ENCODE measurements at places on chromosomes 2 and 18.

- DNase-seq: no peak
Observed at GRCh38 chr2:188443207-188443606, 151.5 kb downstream of the GULP1 start.

DNA sequence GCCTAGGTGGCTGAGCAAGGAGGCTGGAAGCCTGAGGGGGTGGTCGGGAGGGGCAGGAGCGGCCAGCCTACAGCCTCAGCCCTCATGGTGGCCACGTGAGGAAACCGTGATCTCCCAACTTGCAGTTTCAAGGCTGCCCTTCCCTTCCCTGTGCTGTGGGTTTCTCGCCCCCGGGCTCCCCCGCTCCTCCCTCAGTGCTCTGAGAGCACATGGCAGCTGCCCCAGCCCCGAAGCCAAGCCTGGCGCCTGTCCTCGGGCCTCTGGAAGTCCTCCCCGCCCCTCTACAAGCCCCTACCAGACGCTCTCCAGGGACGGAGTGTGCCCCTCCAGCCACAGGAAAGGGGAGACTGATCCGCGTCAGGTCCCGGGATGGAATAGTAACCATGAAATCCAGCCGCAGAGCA lies 586 bp upstream of the ANKRD23 start:
- no peak for DNase-seq

DNA sequence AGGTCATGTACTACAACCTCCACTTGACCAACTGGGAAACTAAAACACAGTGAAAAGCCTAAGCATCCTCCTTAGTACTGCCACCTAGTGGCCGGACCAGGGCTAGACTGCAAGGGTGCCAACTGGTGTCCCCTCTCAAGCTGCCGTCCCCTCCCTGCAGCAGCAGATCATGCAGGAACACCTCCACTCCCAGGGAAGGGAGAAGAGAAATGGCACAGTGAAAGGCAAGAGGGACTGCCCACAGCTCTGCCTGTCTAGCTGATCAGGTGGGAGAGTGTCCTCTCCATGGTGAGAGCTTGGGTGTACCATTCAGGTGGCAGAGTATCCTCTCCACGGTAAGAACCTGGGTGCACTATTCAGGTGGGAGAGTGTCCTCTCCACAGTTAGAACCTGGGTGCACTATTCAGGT lies 78.1 kb downstream of the AAK1 start:
- DNase-seq: peak; percentile 57

DNA sequence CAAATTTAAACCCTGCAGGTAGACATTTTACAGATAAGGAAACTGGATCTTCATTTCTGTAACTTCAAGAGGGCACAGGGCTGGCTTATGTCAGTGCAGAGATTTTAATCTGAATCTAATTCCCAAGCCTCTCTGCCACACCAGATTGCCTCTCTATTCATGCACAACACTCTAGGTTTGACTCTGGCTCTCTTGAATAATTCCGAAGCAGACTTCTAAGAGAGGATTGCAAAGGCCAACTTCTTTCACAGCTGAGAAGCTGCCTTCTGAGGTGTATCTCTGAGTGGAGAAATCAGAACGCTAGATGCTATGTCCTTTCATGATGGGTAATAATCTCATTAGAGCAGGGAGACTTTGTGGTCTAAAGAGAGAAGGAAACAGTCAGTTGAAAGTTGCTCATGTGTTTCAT lies 20.1 kb upstream of the MGAT5 start:
- no peak for DNase-seq

- no peak for DNase-seq
Observed at GRCh38 chr2:163774862-163775261, 39.1 kb upstream of the FIGN start.

DNA sequence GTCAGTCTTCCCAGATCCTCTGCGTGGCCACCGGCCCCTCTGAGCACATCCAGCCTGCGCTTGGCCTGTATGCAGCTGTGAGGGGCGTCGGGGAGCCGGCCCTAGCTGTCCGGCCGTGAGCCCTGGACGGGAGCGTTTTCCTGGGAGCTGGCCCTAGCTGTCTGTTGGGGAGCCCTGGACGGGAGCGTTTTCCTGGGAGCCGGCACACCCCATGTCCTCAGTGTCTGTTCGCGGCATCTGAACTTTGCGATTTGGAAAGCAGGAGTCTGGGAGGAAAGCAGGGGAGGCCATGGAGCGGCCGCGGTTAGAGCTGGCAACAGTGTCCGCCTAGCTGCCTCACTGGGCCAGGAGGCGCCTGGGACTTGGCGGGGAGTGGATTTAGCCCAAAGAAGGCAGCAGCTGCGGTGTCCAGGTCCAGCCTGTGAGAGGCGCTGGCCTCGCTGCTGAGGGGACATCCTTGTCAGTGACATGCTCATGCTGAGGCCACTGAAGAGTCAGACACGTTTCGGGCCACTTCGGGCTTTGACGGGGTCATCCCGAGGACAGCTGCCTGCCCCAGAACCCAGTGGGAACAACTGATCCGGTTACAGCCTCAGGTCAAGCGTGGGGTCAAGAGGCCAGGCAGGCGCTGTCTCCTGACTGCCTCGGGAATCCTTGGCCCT lies 75.8 kb downstream of the KCNG2 start:
- no peak for DNase-seq

DNA sequence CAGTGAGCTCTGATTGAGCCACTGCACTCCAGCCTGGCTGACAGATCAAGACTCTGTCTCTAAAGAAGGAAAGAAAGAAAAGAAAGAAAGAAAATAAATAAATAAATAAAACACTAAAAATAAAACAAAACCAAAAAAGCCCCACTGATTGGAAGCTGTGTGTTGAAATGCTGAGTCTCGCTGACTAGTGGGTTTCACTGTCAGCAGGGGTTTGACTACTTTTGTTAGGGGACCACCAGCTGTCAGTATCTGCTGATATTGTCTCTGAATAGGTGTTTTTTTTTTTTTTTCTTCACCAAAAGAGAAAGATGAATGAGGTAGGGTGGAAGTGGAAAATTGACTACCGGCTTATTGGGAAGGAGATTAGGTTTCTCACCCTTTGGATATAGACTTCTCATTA lies 12.8 kb upstream of the ACTR2 start:
- no peak for DNase-seq

DNA sequence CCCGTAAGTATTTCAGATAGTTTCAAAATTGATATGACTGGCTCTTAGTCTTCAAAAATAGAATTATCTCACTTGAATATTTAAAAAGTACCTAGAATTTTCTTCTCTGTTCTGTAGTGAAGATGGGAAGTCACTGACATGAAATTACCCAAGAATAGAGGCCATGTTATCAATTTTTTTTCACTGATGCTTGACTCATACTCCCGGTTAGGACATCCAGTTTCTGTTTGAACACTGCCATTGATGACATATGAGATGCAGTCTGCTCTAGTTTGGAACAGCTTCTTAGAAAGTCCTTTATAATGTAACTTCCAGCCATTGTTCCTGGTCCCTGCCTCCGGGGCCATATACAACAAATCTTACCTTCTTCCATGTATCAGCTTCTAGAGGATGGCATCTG lies 26.0 kb downstream of the MAP3K20 start:
- DNase-seq: no peak

GRCh38 chr18:32968248-32968647 lies 195.4 kb upstream of the KLHL14 start:
- no peak for DNase-seq

GRCh38 chr18:12340945-12341660 lies 33.1 kb downstream of the TUBB6 start:
- no peak for DNase-seq

GRCh38 chr18:76687304-76687962 lies 134.9 kb upstream of the ZNF236 start:
- DNase-seq: no peak

GRCh38 chr2:66445925-66446871 lies 11.3 kb downstream of the MEIS1 start:
- DNase-seq: no peak

DNA sequence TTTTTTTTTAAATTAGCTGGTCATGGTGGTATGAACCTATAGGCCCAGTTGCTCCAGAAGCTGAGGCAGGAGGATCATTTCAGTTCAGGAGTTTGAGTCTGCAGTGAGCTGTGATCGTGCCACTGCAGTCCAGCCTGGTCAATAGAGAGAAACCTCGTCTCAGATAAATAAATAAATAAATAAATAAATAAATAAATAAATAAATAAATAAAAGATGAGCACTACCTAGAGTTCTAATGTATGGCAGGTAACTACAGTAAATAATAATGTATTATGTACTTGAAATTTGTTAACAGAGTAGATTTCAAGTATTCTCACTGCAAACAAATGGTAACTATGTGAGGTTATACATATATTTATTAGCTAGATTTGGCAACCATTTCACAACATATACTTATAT lies 697.9 kb upstream of the ID2 start:
- DNase-seq: no peak

GRCh38 chr2:23772684-23773083 lies 154.2 kb downstream of the ATAD2B start:
- no peak for DNase-seq

DNA sequence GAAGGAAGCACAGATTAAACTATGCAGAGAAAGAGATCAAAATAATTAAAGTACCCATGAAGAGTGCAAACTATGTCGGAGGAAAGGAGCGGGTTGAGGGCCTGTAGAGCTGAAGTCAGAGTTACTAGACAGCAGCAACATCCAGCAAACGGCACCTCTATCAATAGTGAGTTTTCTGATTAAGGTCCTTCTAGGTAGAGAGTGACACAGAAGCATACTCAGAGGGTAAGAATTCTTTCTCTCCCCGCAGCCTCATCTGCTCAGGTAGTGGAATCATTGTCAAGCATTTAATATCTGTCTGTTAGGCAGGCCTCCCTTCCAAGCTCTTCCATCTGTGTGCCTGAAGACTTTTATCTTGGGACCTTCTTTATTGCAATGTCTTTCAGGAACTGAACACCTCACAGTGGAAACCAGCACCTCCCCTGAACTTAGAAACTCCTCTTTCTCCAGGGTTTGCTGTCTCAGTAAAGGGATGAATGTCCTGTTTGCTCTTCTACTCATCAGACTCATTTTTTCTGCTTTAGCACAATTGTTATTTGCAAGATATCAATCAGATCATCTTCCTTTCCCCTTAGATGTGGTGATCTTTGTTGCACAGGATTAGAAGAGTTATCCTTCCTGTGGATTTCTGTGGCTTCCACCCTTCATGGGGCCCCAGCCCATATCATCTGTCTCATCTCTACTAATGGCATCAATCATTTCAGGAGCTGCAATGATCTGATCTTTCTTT lies 28.8 kb downstream of the SP140 start:
- no peak for DNase-seq

- no peak for DNase-seq
Observed at GRCh38 chr2:205586626-205587025, 95.7 kb upstream of the NRP2 start.

DNA sequence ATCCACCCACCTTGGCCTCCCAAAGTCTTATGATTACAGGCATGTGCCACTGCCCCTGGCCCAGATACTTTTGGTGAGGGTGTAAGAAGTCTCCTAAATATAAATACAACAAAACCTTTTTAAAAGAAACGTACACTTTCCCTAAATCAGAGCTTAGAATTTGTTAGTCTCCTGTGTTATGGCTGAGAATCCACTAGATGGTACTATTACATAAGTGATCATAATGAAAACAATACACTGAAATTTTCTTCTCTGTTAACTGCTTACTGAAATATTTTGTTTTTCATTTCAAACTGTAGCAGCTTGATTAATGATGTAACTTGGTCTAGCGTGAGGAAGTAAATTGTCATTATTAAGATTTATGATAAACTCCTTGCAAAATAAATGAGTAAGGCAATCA lies 74.8 kb upstream of the FAM98A start:
- DNase-seq: no peak

DNA sequence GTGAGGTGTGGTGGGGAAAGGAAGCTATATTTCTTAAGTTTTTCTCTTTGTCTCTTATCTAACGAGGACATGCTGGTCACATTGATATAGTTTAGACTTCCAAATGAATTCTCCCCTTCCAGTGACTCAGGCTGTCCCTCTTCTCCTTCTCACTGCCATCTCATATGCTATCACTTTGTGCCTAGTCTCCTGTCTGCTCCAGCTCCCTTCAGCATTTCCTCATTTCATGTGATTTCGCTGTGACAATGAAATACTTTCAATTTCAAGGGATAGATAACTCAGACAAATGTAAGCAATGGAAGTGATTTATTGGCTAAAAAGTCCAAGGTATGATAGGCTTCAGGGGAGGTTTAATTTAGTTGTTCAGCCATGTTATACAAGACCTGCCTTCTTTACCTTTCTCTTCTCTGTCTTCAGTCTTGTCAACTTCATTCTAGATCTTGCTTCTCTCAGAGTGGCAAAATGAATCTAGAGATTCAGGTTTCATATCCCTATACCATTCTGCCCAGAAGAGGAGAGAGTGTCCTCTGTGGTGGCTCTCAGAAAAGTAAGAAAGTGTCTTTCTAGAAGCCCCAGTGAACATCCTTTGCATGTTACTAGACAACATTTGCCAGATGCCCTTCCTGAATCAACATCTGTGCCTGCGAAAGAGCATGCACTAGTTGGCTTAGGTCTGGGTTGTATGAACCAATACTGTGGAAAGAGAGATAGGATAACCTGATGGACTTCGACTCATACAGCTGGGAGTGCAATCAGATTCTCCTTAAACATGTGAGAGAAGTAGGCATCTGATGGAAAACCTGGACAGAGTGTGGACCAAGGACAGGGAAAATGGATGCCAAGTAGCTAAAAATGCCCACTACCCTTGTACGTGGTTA lies 29.9 kb upstream of the GPR155 start:
- no peak for DNase-seq

- no peak for DNase-seq
Observed at GRCh38 chr2:206851521-206851920, 86.1 kb downstream of the FASTKD2 start.

- DNase-seq: no peak
Observed at GRCh38 chr2:30273574-30273929, 42.2 kb downstream of the LBH start.

DNA sequence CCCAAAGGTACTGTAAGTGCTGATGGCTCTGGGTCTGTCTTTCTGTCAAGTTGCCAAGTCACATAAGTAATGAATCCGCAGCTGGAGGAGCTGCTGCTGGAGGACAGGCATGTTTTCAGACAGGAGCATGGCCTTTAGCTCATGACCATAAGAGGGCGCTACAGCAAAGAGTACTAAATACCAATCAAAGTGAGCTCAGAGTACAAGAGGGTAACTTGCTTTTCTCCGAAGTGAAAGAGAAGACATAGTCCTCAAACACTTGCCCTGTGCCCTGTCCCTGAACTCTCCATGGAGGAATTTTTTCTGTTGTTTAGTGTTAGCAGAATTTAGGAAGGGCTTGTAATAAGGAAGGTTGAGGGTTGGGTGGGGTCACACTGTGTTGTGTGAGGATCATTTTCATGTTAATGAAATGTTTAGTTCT lies 58.0 kb upstream of the EML6 start:
- no peak for DNase-seq

DNA sequence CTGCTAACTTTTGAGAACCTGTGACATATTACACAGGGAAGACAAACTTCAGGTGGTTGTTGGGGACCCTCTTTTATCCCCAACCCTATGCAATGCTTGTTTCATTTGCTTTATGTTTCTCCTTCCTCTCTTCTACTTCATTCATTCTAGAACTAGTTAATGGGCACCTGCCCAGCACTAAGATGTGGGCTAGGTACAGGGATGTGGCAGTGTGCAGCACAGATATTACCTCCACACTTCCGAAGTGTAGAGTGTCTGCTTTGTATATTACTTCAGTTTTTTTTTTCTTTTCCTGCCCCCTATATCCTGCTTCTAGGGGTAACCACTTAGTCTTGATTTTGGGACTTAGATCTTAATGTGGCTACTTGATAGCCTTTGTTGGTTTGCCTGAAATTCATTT lies 35.1 kb downstream of the CD28 start:
- DNase-seq: no peak

GRCh38 chr2:3007135-3007534 lies 370.5 kb downstream of the EIPR1 start:
- no peak for DNase-seq
